AG04450 (cell line): ENCODE measurements at places on chromosomes 13 and 19.

- no peak for DNase-seq
Measured at GRCh38 chr13:98848746-98849145, 96.3 kb upstream of the SLC15A1 start.

GRCh38 chr19:47518139-47518538 lies 3.3 kb upstream of the NAPA start:
- DNase-seq: no peak

DNA sequence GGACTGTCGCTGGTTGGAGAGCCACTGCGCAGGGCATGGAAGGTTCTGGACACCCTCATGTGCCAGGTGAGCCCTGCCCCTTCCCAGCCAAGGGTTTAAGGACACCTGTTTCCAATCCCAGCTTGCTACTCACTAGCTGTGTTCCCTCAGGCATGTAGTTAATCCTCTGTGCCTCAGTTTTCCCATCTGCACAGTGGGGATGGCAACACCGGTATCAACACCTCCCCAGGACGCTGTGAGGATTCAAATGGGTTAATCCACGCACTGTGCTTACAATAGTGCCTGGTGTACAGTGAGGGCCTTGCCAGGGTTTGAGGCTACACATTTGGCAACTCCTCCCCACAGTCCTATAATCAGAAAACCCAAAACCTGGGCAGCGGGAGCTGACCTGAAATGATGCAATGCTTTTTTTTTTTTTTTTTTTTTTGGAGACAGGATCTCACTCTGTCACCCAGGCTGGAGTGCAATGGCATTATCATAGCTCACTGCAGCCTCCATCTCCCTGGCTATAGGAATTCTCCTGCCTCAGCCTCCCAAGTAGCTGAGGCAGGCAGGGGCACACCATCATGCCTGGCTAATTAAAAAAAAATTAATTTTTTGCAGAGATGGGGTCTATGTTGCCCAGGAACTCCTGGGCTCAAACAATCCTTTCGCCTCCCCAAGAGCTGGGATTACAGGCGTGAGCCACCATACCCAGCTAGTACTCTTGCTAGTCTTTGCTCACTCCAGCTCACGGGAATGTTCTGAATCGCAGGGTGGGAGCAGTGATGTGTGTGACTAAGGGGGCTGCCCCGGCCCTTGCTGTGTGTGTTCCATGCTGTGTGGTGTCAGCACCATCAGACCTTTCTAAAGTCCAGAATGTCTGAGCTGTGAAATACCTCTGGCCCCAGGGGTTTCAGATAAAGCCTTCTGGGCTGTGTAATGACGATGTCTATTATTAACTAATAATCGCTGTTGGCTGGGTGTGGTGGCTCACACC lies 2.3 kb downstream of the ACP4 start:
- DNase-seq: no peak

DNA sequence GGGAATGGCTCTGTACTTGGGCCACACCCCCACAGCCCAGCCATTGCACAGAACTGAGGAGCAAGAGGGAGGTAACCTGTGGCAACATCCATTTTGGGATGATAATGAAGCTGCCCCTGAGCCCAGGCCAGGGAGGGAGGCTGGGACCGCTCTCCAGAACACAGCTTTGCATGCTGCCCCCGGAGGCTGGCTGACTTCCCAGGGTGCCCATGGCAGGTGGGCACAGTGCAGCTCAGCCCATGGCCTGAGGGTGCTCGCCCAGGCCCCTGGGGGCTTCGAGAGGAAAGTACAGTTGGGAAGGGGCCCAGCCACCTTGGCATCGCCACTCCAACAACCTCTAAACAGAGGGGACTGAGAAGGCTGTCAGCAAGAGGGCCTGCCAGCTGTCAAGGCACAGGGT lies 5.7 kb downstream of the COPE start:
- DNase-seq: no peak

GRCh38 chr19:4035018-4035566 lies 27.6 kb downstream of the PIAS4 start:
- DNase-seq: no peak

DNA sequence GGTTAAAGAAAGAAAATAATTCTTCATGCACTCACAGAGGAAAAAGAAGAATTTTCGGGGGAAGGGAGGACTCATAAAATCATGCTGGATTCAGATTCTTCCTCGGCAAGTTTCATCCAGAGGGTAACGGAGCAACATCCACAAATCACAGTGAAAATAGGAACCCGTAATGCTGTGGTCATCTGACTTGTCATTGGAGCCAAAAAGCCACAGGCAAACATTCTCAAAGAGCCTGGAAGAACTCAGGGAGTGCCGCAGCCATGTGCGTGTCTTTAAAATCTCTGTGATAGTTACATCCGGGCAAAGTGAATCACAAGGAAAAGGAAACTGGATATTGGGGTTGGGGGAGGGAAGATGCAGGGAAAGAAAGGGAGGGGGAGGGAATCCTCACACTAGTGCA lies 33.0 kb upstream of the VSTM2B start:
- DNase-seq: no peak

DNA sequence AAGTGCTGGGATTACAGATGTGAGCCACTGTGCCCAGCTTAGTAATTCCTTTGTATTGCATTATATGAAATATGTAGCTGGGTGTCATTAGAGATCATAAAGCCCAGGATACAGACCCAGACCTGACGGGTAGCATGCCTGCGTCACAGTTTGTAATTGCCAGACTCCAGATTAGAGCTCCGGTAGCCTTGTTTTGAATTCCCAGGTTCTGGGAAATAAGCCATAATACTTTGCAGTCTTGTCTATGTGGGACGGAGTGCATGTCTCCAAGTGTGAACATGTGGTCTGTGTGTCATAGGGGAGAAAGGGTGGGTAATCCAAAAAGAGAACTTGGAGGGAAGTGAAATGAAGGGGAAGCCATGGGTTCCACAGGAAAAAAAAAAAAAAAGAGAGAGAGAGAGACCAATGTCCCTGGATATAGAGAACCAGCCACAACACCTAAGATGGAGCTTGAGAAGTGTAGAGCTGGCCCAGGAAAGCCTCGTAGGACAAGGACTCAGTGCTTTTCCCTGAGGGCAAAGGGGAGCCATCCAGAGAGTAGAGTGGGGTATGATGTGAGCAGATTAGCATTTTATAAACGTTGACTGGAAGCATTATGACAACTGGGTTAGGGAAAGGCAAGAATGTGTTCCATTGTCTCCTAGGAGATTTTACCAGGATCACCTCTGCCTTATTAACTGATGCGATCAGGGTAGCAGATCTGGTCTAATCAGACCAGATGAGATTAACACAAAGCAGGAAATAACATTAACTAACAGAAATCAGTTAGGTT lies 2.6 kb downstream of the ZSCAN4 start:
- no peak for DNase-seq

GRCh38 chr13:35649162-35649561 lies 172.7 kb upstream of the MAB21L1 start:
- DNase-seq: no peak
